ENCODE measurements at places on chromosomes 2 and 18.

- peak; percentile 57 for DNase-seq
These were observed 2.2 kb downstream of the ITM2C start for GRCh38 chr2:230866756-230867523.

DNA sequence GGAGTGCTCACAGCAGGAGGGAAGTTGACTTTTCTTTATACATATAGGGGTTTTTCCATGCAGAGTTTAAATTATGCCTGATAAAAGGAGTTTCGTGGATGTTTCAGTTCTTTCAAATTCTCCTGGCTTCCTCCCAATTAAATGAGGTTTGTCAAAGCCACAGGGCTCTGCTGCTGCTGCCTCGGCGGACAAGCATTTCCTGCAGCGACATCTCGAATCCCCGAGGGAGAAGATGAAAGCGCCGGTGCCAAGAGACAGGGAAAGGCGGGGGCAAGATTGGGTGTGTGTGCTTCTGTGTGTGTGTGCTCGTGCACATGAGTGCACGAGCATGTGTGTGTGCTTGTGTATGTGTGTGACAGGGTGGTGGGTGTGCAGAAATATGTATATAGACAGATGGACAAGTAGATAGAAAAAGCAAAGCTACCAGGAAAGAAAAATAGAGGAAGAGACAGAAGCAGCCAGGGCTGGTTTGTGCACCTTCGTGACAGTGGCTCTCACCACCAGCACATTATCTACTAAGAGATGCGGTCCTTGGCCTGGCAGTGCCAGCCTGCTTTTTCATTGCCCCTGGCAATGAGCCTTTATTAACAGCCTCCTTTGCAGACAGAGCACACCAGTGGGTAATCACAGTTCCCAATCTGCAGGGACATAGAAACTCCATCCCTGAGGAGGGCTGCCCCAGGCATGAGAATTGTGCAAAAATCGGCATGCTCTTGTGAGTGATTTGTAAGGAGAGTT is 76.2 kb downstream of the CDK15 start:
- DNase-seq: no peak

DNA sequence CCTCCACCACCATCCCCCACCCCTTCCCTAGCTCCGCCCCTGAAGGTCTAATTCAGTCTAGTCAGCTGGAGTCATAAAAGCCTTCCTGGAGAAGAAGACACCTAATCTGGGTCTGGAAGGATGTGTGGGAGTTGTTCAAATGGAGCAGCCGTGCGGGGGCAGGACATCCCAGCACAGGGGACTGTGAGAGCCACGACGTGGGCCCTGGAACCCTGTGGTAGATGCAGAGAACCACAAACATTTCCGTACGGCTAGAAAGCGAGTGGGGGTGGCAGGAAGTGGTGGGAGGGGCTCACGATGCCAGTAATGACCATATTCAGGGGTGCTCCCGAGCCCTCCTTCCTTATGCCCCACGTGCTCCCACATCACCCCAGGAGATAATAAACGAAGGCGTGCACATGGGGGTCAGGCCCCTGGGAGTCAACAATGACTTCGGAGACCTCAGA is 20.9 kb upstream of the COL6A3 start:
- peak; percentile 46 for DNase-seq

- DNase-seq: no peak
These were observed 27.2 kb downstream of the LHCGR start for GRCh38 chr2:48728295-48728694.

- DNase-seq: no peak
These were observed 2.0 kb downstream of the CHRND start for GRCh38 chr2:232527905-232528470.

- DNase-seq: peak; percentile 87
These were observed 73.8 kb downstream of the MAP3K20 start for GRCh38 chr2:173149491-173149890.

DNA sequence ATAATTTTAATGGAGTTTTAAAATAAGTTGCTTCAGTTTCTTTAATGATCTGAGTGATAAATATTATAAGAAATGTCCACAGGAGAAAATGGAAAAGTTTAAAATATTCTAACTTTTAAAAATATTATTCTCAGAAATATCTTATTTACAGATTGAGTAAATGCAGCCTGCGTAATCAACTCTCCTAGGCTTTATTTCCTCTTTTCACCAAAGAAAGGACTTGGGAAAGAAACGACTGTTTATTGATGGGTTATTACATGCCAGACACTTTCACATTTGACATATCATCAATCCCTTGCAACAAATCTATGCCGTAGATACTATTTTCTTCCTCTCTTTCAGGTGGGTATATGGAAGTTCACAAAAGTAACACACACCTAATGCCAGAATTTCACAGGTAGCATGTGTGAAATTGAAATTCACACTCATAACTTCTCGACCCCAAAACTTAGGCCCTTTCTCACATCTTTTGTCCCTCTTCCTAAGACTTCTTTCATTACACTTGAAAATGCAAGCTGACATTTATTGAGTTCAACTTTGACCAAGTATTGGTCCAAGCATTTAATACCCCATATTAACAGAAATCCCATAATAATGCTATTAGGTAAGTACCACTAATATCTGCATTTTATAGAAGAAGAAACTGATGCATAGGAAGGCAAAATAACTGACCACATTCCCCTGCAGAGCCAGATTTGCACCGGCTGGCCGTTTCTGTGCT is 49.2 kb downstream of the MYOM1 start:
- DNase-seq: no peak

- no peak for DNase-seq
These were observed 1.9 kb upstream of the ANKRD39 start for GRCh38 chr2:96859681-96860064.

DNA sequence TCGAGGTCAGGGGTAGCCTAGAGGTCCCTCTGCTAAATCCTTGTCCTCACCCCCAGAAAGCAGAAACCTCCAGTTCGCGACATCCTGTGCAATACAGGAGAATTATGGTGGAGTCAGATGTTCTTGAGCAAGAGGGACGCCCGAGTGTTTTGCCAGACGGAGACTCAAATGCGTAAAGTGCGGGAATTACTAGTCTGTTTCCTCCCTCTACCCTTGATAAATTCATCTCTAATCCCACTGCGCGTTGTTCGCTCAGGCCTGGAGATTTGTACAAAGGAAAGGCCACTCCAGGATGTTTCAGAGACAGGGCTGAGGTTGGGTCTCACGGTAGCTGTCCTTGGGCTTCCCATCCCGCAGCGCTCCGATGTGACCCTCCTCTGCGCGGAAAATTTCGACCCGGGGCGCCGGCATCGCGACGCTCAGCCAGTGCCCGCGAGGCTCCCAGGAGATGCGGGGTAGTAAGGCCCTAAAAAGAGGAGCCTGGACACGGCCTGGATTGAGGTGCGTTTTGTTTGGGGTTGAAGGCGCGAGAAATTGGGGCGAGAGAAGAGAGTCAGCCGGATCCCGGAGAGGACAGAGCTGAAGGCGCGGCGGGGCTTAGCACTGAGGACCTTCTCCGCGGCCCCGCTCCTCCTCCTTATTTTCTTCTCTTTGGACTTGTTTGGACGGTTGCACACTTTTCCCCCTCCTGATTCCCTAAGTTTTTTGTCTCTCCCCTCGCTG is 2.6 kb upstream of the NEUROD1 start:
- no peak for DNase-seq

DNA sequence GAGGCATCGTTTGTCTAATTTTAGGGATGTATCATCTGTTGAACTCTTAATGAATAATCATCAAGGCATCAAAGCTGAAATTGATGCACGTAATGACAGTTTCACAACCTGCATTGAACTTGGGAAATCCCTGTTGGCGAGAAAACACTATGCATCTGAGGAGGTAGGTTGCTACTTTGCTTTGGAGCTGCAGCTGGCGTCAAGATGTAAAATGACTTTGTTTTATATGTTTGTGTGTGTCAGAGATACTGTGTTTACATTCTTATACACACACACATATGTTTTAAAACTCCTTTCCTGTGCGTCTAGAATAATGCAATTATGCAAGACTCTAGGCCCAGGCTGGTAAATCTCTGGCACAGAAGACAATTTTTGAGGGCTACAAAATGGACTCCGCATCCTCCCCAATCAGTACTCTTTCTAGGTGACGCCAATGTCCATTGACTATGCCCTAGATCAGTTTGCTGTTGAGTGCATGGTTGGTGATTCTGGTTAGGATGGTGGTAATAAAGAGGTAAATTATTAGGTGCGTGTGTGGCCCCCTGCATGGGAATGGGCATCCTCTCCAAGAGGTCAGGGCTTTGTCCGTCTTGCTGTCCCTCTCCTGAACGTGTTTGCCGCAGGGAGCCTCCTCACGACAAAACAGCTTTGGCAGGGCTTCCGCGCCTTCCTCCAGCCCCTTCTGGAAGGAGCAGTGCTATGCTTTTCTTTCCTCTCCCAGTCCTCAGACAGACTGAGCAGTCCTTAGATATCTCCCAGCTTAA is 68.2 kb upstream of the EML6 start:
- no peak for DNase-seq

DNA sequence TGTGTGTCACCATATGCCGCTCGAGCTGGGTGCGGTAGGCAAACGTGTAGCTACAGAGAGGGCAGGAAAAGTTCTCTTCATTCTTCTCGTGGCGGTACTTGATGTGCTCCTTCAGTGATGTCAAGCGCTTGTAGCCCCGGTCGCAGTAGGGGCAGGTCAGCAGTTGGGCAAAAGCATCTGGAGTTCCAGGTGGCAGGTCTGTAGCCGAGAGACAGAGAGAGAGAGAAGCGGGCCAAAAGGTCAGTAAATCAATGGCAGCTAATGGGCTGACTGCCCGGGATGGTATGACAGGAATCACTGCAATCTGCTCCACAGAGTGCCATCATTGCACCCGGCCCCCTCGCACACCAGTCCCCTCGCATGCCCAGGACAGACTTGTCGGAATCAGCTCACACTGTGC is 116.0 kb downstream of the ZEB2 start:
- DNase-seq: no peak

DNA sequence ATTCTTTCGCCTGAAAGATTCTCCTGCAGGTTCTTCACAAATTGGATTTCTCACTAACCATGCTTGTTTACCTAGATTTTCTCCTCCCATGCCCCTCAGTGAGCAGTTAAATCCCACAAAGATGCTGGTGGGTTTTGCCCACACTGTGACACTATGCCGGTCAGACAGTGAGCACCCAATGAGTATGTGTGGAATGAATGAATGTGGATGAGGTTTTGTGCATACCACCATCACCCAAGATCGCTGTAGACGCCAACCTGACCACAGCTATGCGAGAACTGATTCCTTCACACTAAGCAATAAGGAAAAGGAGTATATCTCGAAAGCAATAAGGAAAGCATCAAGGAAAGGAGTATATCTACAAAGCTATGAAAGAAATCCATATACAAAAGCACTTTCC is 116.7 kb downstream of the PID1 start:
- DNase-seq: no peak

DNA sequence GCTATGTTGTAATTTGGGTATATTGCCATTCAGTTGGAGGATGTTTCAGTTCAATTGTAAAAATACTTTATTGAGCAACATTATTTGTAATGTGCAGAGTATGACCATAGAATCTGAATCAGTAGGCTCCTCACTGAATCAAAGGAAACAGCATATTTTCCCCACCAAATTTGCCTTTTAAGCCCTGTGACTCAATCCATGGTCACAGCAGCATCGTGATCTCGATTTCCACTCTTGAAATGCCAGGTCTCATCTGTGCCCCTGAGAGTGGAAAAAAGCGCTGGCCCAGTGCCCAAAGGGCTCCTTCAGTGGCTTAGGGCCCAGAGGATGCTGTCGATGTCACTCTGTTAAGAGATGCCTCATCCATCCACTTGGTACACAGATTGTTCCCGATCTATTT is 57.5 kb downstream of the FHOD3 start:
- DNase-seq: no peak

- no peak for DNase-seq
These were observed 176.8 kb downstream of the ARL4C start for GRCh38 chr2:234320066-234320465.

DNA sequence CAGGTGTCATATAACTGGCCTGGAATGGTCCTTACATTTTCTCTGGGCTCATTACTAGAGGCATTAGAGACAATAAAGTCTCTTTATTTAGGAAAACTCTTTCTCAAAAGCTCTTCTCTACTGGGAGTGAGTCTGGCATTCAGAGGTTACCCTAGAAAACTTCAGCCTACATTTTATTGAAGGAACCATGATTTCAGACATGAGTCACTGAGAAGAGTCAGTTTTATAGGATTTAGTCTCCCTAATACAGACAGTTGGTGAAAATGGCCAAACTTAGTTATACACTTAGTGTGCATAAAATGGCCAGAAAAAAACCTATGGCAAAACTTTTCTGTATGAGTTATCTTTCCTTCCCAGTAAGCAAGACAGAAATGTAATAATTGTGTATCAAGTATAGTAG is 689.4 kb downstream of the ZEB2 start:
- no peak for DNase-seq

- DNase-seq: no peak
These were observed 46.8 kb upstream of the CTDP1 start for GRCh38 chr18:79632765-79633164.

DNA sequence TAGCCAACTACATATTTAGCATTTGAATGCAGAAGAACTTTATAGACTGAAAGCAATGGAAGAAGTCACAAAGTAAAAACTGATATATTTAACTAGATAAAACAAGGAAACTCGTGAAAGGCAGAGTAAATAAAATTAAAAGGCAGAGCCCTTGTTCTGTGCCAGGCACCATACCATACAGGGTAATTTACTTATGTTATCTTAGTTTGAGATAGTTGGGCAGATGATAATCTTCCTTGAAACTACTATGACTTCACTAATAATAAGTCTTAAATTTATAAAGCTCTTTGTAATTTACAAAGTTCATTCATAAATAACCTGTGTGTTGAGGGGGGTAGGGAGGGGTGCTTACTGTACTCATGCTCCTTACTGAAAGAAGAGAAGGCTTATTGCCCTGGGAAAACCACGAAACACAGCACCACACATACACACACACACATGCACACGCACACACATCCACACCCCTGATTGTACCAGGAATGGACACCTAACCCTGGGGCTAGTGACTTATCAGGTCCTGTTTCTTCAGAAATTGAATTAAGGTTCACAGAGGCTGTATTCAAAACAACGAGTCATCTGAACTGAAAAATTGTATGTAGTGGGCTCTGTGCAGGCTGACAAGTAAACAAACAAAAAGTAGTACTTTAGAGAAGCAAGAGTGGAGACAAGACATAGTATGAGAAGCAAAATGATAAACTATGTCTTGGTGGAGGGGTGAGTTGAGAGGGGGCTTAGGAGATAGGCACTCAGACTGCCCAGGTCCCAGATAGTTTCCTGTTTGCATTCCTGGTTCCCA is 38.1 kb downstream of the AGFG1 start:
- DNase-seq: no peak

- no peak for DNase-seq
These were observed 42.4 kb downstream of the THUMPD2 start for GRCh38 chr2:39736640-39737039.
